Activated naive CD4-positive, alpha-beta T cell treated with anti-CD3 and anti-CD28 coated beads, Interleukin-2, amount 50 U/mL, for 72 hours (primary cell): ENCODE measurements at places on chromosomes 13 and 19. TPM values are rescaled to one million over a fixed set of nuclear protein-coding genes. Genes with fewer than 3 reads are reported as not detected.

GRCh38 chr19:16204005-16204294 is 6.2 kb downstream of the AP1M1 start:
- no peak for DNase-seq

DNA sequence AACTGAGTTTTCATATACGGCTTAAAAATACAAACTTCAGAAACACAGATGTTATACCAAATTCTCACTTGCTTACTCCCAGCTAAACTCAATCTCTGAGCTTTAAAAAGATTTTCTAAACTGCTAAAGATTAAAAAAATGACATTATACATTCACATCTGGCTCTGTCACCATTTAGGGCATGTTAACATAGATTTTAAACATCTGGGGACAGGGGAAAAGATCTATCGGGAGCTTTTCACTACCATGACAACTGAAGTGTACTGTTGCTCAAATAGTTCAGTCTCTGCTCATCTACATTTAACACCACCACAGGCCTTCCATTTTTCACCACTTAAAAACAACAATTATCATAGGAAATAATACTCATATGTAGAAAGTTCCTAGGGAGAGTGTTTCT is 190.8 kb downstream of the ENOX1 start:
- no peak for DNase-seq

- no peak for DNase-seq
These were observed 2.9 kb upstream of the IRS2 start for GRCh38 chr13:109789262-109789661.

DNA sequence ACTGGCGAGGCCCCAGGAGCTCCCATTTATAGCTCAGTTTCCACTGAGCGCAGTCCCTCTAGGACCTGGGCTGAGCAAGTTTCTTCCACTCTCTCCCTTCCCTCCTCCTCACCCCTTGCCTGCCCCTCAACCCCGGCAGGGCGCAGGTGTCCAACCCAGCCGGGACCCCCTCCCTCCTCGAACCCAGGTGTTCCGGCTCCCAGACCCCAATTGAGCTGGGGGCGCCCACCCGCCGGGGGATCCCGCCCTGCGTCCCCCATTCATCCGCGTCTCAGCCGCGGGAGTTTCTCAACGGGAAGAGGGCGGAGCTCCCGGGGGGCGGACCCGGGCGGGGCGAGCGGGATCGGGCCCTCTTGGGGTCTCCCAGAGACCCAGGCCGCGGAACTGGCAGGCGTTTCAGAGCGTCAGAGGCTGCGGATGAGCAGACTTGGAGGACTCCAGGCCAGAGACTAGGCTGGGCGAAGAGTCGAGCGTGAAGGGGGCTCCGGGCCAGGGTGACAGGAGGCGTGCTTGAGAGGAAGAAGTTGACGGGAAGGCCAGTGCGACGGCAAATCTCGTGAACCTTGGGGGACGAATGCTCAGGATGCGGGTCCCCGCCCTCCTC is at the start of gene KIRREL2:
KIRREL2 (plus strand) TSS at position 366 of the 604 bp plus-strand sequence; CDS start at position 575, 209 bp downstream.
- DNase-seq: peak; percentile 56

DNA sequence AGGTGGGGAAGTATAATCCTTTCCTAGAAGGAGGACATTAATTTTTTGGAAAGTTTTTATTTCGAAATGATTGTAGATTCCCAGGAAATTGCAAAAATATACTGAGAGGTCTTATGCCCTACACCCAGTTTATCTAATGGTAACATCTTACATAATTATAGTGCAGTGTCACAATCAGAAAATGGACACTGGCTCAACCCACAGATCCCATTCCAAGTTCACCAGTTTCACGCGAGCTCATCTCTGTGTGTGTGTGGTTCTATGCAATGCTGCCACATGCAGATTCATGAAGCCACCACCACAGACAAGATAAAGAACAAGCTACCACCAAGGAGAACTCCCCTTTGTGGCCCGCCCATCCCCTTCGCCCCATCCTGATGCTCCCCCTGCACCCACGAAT is 24.4 kb downstream of the IL17D start:
- no peak for DNase-seq

DNA sequence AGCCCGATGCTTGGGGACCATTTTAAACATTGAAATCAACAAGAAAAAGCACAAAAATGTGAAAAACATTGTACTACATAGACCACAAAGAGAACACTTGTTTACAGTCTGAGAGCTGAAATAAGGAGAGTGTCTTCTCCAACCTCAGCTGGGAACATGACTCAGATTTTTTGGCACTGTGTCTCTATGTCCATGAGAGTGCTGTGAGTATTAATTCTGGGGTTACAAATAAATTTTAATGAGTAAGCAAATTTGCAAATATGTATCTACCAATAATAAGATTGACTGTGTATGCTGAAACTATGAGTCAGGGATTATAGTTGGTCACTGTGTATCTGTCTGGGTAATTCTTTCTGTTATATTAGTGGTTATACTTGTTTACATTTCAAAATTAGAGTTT is 174.0 kb downstream of the DCT start:
- DNase-seq: no peak

GRCh38 chr13:76245920-76246319 is 609.8 kb downstream of the LMO7 start:
- no peak for DNase-seq

GRCh38 chr19:48495396-48495795 is 16.2 kb downstream of the LMTK3 start:
- no peak for DNase-seq

DNA sequence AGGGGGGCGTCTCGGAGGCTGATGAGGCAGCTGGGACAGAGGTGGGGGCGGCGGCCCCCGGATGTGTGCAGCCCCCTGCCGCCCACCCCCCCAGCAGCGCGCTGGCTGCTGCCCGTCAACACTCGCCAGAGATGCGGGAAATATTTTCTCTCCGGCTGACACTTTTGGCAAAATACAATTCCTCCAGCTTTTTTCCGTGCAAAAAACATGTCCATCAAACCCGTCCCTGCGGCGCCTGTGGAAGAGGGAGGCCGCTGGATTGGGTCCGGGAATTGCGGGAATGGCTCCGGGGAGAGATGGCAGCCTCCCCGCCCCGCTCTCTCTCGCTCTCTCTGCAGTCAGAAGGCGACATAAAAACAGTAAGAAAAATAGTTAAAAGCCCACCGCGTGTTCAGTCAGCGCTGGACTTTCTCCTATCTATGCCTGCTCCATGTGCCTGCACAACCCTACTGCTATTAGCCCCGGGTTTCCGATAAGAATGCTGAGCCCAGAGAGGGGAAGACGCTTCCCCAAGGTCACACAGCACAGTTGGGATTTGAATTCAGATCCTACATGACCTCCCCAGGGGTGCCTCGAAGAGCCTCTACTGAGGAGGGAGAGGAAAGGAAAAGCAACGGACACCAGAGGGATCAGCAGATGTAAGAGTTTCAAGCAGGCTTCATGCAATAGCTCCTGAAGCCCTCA is 23.2 kb downstream of the ZNRF4 start:
- DNase-seq: no peak

DNA sequence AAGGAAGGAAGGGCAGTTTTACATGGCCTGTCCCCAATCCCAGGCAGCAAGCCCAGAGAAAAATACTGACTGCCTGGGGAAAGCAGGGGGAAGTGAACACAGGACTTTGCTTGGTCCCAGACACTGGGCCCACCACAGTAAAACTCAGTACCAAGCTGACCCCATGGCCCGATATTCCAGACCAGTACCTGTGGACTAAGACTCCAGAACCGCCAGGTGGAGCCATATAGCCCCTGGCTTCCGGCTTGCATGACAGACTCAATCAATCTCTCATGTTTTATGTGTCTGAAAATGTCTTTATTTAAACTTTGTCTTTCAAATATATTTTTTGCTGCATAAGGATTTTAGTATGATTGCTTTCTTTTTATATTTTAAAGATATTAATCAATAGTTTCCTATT is 767.9 kb upstream of the SLITRK6 start:
- no peak for DNase-seq

GRCh38 chr19:52270266-52270885 is 989 bp downstream of the ZNF766 start:
- DNase-seq: no peak

DNA sequence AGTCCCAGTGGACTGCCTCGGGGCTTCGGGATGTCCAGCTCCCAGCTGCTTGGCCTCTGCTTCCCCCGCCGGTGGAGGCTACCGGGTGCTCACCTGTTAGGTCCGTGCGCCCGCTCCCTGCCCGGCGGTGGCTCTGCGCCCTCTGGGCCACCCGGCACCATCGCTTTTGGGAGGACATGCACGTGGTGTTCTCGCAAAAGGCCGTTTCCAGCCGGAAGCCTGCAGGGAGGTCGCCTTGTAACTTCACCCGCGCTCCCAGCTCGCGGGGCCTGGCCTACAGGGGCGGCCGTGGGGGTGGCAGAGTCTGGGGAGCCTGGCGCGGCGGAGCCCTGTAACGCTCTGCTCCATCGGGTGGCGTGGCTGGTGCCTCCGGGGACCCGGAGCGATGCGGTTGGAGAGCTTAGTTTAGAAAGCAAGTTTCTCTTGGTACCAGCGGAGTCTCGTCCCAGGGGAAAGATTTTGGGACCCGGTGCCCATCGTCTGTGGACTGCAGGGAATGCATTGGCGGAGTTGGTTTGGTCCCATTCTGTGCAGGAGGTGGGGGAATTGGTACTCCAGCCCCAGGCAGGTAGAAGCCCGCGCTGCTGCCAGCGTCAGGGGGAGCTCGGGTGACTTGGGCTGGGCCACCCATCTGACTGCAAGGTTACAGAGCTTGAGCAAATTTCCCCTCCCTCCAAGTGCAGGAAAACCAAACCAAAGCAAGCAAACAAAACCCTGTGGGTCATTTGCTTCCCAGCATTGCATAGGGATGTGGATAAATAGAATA is 673 bp downstream of the SPATA13 start:
- DNase-seq: peak; percentile 62

GRCh38 chr13:110471833-110472162 is 89.7 kb downstream of the RAB20 start:
- no peak for DNase-seq

DNA sequence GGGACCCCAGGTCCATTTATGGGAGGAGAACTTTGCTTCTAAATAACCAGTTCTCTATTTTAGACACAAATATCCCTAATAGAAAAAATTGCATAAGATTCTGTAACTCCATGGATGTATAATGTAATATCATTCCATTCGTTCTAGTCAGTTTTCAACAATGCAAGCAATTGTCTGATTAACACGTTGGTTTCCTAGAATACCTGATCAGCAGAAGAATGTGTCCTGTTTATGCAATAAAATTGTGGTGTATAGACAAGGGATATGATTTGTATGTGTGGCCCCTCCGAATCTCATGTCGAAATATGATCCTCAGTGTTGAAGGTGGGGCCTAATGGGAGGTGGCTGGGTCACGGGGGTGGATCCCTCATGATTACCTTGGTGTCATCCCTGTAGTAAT is 62.1 kb downstream of the RUBCNL start:
- no peak for DNase-seq

GRCh38 chr19:10291554-10292205 is 1.9 kb downstream of the ICAM5 start:
- DNase-seq: no peak

DNA sequence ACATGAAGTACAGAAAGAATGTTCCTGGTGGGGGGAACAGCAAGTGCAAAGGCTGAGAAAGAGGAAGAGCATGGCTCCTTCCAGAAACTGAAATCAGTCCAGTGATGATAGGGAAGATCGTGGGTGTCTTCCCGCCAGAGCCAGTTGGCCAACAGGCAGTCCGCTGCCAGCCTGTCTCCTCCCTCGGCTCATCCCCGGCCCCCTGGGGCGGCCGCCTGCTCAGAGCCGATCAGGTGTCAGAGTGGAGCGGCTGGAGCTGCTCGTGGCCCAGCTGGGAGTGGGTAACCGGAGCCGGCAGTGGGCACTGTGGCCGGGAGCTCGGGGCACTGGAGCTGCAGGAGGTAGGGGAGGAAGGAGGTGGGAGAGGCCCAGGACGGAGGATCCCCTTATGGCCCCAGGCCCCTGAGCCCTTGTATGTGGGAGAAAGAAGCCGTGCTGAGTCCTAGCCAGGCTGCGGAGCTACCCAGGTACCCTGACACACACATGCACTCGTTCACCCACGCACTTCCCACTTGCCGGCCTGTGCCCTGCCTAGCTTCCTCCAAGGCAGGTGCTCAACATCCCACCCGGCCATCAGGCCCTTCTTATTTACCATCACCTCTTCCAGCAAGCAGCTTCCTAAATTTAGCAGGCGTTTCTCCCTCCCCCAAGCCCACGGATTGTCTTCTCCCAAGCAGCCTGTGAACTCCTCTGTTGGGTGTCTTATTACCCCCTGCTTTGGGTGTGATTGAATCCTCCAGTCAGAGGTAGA is 1.7 kb downstream of the ANKRD24 start:
- no peak for DNase-seq

DNA sequence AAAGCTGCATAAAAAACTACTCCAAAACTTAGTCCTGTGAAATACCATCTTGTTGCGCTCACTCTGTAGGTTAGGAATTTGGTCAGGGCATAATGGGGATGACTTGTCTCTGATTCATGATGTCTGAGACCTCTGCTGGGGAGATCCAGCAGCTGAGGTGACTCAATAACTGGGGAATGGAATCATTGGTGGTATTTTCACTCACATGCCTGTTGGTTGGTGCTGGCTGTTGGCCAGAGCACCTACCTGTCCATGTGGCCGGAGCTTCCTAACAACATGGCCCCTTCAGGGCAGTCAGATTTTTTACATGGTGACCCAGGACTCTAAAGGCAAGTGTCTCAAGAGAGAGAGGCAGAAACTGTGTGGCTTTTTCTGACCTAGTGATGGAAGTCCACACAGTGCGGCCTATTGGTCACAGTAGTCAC is 7.4 kb upstream of the ESD start:
- DNase-seq: no peak

GRCh38 chr19:43643326-43643725 is 3.7 kb upstream of the CADM4 start:
- no peak for DNase-seq

GRCh38 chr19:45404557-45405434 is at the start of gene PPP1R13L:
Gene PPP1R13L, minus strand, starts transcription at chr19:45405069. Its CDS starts 6,751 bp downstream, at chr19:45398318.
- peak; percentile 78 for DNase-seq

DNA sequence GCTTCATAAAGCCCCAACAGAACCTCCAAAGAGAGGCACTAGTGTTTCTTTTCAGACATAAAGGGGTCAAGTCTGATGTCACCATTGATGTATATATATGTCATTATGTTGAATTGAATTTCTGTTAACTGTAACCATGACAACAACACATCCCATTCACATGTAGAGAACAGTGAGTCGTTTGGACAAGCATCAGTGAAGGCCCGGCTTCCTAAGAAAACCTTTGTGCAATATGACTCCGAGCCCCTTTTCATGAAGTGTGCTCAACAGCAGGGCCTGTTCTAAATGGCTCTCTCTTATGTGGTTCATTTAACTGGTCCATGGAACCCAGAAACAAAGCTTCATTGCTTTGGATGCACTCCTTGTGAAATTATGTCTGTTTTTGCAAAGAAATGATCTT is 67.2 kb upstream of the UBL3 start:
- DNase-seq: no peak

GRCh38 chr19:47614559-47614958 is 5.6 kb downstream of the BICRA start:
- no peak for DNase-seq

GRCh38 chr19:14418856-14419105 is 360 bp downstream of the DDX39A start:
- DNase-seq: peak; percentile 89

Gene SMIM44
- total RNA-seq: not detected

Gene LILRA1
- total RNA-seq: not detected

Gene FXYD1
- total RNA-seq: 2.1 TPM

Gene C19orf85
- not detected for total RNA-seq

Gene ZNF568
- total RNA-seq: 4.5 TPM

Gene CCDC70
- not detected for total RNA-seq

Gene IFNL1
- total RNA-seq: not detected

Gene LILRB3
- not detected for total RNA-seq

Gene GDF15
- total RNA-seq: 1.4 TPM

Gene ALKBH7
- total RNA-seq: 89.4 TPM

Gene DHPS
- 148 TPM for total RNA-seq
